ENCODE measurements at places on chromosomes 4 and X.

DNA sequence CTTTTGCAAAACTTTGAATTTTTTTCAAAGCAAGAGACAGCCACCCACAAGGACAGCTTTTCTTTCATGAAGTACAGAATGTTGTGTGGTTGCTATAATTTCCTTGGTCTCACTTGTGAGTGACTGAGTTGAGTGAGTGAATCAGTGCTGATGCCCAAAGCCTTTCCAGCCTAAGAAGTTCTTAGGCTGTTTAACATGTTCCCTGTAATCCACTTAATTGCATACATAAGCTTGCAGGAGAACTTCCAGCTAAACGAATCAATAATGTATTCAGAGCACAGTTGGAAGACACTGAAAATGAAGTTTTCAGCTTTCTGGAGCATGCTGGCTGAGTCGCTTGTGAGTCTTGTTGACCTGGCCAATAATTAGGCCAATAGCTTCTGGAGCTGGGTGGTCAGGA, 42.0 kb upstream of the GK2 start:
- DNase-seq = no peak

DNA sequence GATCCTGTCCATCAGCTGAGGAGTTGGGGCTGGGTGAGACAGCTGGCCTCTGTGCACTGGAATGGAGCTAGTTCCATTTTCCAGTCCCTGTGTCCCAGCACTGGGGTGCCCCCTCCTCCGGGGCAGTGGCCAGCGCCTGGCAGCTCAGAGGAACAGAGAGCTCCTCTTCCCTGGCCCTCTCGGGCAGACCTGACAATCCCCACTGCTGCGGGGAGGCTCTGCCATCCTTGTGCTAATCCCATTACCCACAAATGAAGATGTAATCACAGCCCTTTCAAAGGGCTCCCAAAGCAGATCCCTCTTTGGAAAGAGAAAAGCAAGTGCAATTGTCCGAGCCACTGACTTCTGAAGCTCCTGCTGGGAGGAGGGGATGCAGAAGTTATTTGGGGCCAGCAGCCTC, 75.1 kb upstream of the MSX1 start:
- no peak for DNase-seq

GRCh38 chrX:69237236-69237635, 72.0 kb upstream of the PJA1 start:
- DNase-seq = no peak

DNA sequence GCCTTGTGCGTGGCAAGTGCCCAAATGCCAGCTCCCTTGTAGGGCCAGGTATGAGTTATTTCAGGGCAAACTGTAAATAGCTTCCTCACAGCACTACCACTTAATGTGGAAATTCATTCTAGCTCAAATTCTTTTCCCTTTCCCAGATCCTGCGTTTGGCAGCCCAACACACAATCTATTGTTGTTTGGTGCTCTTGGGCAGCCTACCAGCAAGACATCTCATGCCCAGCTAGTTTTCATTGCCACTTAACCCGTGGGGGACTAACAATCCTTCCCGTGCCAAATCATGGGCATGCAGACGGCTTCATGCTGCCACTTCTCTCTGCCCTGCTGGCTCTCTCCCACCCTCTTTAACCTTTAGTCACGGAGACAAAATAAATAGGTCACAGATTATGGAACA, 454.2 kb downstream of the GRIA2 start:
- no peak for DNase-seq

GRCh38 chr4:101977076-101977475, 186.5 kb downstream of the BANK1 start:
- peak; percentile 96 for DNase-seq

- no peak for DNase-seq
These were observed 127.1 kb upstream of the ANXA3 start for GRCh38 chr4:78424461-78424860.

GRCh38 chr4:153705743-153706468, 21.8 kb downstream of the TLR2 start:
- DNase-seq = no peak

GRCh38 chrX:11040996-11041395, 70.1 kb upstream of the HCCS start:
- peak; percentile 29 for DNase-seq

DNA sequence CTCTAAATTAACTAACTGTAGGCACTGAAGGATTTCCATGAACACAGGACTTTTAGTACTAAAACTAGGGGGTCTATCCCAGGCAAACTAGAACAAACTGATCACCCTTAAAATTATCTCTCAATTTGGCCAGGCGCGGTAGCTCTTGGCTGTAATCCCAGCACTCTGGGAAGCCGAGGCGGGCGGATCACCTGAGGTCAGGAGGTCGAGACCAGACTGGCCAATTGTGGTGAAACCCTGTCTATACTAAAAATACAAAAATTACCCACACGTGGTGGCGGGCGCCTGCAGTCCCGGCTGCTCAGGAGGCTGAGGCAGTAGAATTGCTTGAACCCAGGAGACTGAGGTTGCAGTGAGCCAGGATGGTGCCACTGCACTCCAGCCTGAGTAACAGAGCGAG, 436.6 kb downstream of the RPA4 start:
- DNase-seq = no peak

GRCh38 chrX:148049441-148049840, 68.3 kb downstream of the FMR1NB start:
- DNase-seq = no peak

- no peak for DNase-seq
These were observed 2.9 kb downstream of the ASMTL start for GRCh38 chrX:1449823-1450149.

GRCh38 chr4:79682801-79683530, 274.9 kb upstream of the GK2 start:
- DNase-seq = no peak

DNA sequence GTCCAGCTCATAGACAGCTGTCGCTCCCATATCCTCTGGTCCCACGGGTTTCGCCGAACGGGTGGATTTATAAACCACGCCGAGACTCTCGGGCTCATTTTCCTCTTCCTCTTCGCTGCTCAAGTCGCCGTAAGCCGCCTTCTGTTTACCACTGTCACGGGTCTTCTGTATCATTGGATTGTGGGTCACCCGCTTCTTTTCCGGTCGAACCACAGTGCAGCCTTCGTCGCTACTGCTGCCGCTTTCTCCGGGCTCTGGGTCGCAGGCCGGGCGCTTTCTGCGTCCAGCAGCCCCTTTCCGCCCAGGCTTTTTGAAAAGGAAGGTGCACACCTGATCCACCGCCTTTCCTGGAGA, 311 bp downstream of the RNF113A start:
- no peak for DNase-seq

- no peak for DNase-seq
These were observed 306.4 kb downstream of the PTTG2 start for GRCh38 chr4:38266616-38267015.

- DNase-seq = no peak
These were observed 1.3 kb downstream of the SHOX start for GRCh38 chrX:631802-632365.

DNA sequence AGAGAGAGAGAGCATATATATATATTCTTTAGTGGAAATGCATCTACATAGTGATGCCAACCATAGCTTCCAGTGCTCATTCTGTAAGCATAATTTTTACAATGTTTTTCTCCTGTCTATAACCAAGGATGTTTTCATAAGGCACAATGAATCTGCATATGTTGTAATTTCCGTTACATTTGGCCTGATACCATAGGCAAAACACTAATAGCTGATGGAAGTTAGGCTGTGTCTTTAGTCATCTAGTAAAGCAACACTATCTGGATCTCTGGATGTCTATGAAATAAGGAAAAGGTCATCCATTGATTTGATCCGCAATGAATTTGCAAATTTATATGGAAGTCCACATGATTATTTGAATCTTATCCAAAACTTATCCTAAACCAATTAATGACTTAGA, 8.1 kb downstream of the PCDH7 start:
- DNase-seq = no peak
